ENCODE measurements at places on chromosomes 11 and 22. TPM values are rescaled to one million over a fixed set of nuclear protein-coding genes. Genes with fewer than 3 reads are reported as not detected.

GRCh38 chr11:3341298-3341697, 37.6 kb downstream of the ZNF195 start:
- DNase-seq = peak; percentile 77

- peak; percentile 99 for DNase-seq
Observed at GRCh38 chr11:66418168-66418985, 2.5 kb upstream of the NPAS4 start.

GRCh38 chr11:109275931-109276330, 146.1 kb upstream of the C11orf87 start:
- DNase-seq = no peak

C11orf42 gene
- total RNA-seq = not detected
